T1000 (cell line): ENCODE measurements at places on chromosomes 1 and 21.

DNA sequence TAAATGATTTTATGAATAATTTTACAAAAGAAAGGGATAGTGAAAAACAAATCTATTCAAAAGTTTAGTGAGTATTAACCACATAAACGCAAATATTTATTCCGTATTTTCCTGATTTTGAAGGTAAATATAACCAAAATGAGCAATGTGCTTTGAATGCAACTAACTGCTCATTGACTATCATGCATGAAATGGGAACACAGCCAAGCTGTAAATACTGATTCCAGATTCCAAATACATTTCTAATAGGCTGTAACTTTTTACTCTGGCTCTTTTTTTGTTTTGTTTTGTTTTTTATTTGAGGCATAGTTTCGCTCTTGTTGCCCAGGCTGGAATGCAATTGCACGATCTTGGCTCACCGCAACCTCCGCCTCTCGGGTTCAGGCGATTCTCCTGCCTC lies 41.8 kb downstream of the SELENOF start:
- no peak for DNase-seq

DNA sequence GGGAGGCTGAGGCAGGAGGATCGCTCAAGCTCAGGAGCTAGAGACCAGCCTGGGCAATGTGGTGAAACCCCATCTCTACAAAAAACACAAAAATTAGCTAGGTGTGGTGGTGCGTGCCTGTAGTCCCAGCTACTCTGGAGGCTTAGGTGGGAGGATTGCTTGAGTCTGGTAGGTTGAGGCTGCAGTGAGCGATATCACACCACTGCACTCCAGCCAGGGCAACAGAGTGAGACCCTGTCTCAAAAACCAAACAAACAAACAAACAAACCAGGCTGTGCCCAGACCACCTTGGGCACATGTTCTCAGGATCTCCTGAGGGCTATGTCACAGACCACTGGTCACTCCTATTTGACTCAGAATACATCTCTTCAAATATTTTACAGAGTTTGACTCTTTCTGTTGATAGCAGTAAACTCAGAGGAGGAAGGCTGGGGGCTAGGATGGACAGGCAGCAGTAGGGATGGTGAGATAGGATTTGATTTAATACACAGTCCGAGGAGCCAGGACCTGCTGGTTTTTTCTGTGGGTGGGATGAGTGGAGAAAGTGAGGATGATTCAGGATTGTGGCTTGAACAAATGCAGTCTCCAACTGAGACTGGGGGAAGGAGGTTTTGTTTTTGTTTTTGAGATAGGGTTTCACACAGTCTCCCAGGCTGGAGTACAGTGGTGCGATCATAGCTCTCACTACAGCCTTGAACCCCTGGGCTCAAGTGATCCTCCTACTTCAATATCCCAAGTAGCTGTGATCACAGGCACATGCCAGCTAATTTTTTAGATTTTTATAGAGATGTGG lies 46.5 kb downstream of the OLFML3 start:
- DNase-seq, result no peak

DNA sequence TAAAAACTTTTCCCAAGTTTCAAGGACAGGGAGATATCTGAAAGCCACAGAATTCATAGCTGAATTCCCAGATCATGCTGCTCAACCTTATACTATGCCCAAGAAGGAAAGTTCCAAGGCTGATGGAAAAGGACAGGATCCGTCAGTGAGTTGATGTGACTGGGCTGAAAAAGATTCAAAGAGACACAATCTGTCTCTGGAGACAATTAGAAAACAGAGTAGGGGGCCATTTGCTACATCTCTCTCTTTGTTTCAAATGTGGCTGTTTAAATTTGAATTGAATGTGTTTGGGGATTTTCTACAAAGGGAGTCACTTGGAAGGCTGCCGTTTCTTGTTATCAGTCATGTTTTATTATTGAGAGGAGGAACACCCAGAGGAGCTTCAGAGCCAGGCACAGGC lies 292.6 kb downstream of the NUF2 start:
- no peak for DNase-seq

DNA sequence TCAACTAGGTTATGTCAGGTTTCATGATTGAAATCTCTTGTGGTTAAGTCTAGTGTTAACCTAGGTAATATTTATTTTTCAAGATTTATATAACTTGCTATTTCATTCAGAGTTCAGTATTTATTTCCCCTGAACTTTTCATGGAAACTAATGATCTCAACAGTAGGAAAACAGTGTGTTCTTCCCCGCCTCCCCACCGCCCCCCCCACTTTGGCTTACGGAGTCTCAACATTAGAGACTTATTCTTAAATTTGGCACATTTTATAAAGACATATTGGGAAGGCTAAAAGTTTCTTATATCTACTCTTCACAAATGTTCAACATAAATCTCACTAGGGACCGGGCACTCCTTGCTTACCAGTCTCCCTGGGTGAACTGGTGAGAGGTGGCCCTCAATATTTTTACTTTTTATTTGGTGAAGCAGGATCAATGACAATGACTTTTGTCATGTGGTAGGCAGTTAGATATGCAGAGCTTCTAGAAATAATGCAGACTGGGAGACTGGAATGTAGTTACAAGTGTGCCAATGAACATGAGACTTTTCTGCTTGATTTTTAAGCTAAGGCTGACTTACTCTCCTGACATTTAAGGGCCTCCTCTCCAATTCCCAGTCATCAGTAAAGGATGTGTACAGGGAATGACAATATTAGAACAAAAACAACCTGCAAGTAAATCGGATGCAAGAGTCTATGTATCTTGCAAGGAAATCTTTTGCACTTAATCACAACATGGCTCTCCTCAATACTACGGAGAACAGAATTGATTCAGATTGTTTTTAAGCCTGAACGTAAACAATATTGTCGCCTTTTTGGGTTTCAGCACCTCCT lies 1.7 kb upstream of the MAN1A2 start:
- no peak for DNase-seq

DNA sequence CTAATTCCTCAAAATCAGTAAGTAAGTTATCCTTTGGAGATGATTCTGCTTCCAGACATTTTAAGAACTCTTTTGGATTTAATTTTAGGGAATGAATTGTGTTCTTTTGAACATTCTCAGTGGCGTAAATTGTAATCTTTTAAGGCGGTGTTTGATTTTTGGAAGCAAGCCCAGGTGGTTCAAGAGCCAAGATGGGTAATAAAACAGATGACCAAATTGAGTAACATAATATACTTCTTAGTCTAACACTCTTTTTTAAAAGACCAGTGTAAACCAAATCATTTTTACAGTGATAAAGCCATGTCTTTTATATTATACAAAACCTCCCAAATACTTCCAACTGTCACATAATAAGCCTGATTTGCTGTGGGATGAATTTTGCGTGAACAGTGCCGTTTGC lies 133.8 kb downstream of the LRRC40 start:
- DNase-seq, result no peak

GRCh38 chr21:29152916-29153315 lies 22.5 kb downstream of the MAP3K7CL start:
- DNase-seq, result no peak

DNA sequence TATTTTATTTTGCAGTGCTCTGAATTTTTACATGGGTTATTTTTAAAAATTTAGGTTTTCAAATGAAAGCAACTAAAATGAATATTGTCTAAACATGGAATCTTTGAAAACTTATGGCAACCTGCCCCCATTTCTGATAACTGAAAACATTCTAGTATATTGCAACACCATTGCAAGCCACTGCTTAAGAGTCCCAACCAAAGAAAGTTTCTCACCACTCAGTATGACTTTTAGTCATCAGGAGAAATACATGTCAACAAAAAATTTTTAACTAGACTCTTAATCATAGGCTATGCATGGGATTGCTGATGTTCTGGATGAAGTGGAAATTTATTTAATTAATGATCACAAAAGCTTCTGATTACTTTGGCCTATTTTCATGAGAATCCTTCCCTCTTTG lies 112.1 kb downstream of the TNFSF18 start:
- DNase-seq, result no peak
